ENCODE measurements at places on chromosomes 2 and 18. TPM values are rescaled to one million over a fixed set of nuclear protein-coding genes. Genes with fewer than 3 reads are reported as not detected.
A peak's percentile ranks its signal among the peaks of the same experiment; 100 is the strongest.

DCDC2C gene
- not detected for total RNA-seq

GRCh38 chr2:189014449-189015138, 40.4 kb downstream of the COL3A1 start:
- no peak for DNase-seq

GRCh38 chr2:72325592-72326422, 178.1 kb upstream of the CYP26B1 start:
- DNase-seq = peak; percentile 9

SCN9A gene
- total RNA-seq = 9.3 TPM

DNA sequence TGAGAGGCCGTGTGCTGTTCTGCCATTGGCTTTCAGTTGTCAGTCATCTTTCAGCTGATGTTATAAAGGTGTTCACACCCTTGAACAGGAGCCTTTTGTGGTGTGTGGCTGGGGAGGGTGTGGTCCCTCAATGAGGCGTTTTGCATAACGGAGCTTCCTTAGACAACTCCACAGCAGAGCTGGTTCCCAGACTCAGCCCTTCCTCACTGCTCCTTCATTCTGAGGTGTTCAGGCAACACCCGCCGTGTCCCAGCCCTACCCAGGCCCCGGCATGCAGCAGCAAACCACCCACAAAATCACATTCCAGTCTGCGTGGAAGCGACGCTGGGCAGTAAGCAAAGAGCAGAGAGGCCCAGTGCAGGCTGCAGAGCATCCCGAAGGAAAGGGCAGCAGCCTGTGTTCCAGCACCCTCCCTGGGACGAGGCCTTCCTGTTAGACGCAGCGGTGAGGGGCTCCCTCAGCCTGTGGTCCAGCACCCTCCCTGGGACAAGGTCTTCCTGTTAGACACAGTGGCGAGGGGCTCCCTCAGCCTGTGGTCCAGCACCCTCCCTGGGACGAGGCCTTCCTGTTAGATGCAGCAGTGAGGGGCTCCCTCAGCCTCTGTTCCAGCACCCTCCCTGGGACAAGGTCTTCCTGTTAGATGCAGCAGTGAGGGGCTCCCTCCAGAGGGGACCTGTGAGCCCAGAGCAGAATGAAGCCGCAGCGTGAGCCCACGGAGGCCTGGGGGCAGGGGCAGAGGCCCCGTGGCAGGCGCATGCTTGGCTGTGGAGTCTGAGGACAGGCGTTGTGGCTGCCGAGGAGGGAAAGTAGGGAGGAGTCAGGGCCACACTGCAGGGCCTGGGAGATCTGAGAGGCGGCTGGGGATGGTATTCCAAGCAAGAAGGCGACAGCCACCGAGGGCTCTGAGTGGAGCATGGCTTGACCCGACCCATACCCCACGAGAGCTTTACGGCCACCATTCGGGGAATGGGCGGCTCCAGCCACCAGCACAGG, 201.8 kb upstream of the HDAC4 start:
- no peak for DNase-seq

KIAA2012 gene
- total RNA-seq = not detected

- DNase-seq = no peak
Observed at GRCh38 chr2:215896921-215897320, 116.4 kb downstream of the MREG start.

GRCh38 chr2:217866457-217866856, 136.3 kb downstream of the TNS1 start:
- DNase-seq = no peak
